HepG2 (cell line): ENCODE measurements at places on chromosomes 16 and 17. TPM values are rescaled to one million over a fixed set of nuclear protein-coding genes. Genes with fewer than 3 reads are reported as not detected.

ITGAD gene
- not detected in 2 replicates for total RNA-seq

DNA sequence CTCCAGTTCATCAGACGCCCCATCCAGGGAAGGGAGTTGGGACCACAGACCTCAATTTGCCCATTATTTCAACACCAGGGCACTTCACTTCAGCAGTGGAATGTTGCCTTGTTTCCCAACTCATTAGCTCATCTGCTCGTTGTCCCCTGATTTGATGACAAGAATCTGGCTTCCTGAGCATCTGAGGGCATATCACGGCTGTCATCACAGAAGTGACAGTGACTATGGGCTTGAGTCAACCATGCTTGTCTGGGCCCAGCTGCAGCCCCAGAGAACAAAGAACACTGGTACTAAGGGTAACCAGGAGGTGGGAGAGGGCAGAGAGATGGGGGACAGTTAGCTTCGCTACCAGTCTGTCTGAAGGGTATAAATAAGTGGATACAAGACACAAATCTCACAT is 266.0 kb upstream of the SDK2 start:
- DNase-seq: no peak

GRCh38 chr17:28597606-28598383 is 1.0 kb downstream of the SPAG5 start:
- DNase-seq: peak; percentile 17

DNA sequence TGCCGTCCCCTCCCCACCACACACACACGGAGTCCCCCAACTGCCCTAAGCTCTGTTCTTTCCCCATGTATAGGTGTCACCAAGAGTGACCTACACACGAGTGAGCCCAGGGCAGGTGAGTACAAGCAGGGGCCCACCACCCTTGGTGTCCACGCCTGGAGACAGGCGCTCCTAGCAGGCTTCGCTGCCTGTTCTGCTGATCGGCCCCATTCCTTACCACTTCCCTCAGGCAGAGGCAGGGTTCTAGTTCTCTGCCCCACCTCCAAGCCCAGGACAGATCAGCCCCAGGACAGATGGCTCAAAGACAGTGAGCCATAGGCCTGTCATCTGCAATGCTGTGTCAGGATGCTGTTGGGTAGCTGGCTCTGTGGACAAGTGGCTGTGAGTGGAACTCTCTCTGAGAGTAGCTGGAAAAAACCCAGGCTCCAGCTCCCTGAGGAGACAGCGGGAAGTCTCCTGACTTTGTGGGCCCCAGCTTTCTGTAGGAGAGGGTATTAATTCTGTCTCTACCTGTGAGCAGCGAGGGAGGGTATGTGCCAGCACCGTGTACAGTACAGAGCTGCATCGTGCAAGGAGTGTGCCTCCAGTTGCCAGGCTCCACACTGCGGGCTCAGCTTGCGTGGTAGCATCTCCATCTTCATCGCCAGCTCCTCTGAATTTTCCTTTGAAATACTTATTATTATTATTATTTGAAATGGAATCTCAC is 897 bp downstream of the TP53I13 start:
- no peak for DNase-seq
